ENCODE measurements at places on chromosomes 12 and 14.

- no peak for DNase-seq
These were observed 21.3 kb downstream of the SPX start for GRCh38 chr12:21547437-21547836.

DNA sequence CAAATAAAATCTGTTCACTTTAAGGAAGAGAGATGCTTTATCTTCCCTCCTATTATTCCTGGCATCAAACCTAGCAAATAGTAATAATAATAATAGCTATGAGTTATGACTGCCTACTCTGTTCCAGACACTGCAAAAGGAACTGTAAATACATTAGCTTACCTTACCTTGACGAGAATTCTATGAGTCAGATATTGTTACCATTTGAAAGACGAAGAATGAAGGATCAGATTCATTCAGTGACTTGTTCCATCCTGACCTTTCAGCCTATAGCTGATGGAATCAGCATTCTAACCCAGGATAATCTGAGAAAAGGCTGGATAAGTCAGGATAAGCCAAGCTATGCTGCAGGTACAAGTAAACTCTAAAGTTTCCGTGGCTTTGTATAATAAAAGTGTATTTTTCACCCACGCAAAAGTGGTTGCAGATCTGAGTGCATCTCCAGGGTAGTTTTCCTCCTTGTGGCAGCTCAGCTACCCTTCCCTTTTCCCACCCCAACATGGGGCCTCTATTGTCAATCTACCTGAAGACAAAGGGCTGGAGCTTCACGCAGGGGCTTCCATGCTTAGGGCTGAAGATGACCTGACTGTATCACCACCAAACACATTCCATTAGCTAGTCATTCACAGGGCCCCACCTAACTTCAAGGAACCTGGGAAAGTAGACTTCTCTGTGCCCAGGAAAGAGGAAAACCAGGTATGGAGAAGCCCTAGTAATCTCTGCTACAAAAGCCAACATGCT lies 57.2 kb upstream of the CCND2 start:
- DNase-seq = no peak

DNA sequence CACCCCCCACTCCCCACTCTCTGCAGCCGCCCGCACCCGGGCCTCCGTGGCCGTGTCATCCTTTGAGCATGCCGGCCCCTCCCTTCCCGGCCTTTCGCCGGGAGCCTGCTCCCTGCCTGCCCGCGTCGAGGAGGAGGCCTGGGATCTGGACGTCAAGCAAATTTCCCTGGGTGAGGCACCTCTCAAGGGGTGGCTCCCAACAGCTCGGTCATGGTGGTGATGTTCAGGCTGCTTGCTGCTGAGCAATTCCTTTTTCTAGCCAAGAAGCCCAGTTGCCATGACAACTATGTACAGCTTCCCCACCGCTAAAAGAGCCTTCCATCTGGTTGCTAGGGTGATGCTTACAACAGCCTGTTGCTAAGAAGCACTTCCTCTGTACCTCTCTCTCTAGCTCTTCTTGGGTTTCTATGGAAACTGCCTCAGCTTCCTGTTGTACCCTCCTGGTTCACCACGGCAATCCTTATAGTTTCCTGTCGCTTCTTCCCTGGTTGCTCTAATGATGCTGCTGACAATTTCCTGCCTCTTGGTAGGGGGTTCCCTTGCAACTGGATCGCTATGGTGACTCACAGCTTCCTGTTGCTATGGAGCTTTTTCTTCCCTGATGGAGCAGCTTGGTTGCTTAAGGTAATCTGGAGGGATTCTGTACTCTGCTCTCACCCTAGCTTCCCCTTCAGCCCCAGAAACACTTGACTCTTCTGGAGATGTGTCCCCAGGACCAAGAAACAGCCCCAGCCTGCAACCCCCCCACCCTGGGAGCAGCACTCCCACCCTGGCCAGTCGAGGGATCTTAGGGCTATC lies 11.0 kb downstream of the ZNF219 start:
- DNase-seq = no peak

GRCh38 chr12:124532331-124532750 lies 35.1 kb downstream of the NCOR2 start:
- DNase-seq = no peak

DNA sequence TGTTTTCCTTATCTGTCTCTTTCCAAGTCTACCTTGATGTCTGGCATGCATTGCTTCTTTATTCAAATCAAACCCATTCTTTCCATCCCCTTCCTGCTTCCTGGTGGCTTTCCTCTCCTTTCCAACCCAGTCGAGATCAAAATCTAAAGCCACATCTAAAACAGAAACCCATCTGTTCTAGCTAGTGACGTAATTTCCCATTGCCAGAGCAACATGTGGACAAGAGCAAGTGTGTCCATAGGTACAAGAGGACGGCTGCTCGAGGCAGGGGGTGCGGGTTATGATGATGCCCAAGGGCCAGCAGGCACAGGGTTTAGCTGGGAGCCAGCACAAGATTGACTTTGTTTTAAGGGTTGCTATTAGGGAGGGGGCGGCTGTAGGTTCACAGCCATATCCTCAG lies 7.0 kb downstream of the KRT80 start:
- DNase-seq = no peak

DNA sequence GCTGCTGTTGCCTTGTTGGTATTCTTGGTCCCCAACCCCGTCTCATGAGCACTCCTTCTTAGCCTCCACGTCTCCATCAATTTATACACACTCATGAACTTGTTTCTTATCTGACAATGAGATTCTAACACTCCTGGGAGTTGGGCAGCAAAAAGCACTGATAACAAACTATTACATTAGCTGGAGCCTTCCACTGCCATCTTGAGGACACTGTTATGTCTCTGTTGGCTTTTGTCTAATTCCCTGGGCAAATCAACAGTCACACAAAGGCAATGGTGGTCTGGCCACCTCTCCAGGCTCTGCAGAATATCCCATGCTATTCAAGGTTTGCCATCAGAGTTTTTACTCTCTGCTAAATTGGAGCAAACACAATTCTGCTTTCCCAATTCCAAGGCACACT lies 117.8 kb upstream of the COCH start:
- no peak for DNase-seq

- DNase-seq = no peak
These were observed 309.8 kb upstream of the TMEM132C start for GRCh38 chr12:127957001-127957660.

DNA sequence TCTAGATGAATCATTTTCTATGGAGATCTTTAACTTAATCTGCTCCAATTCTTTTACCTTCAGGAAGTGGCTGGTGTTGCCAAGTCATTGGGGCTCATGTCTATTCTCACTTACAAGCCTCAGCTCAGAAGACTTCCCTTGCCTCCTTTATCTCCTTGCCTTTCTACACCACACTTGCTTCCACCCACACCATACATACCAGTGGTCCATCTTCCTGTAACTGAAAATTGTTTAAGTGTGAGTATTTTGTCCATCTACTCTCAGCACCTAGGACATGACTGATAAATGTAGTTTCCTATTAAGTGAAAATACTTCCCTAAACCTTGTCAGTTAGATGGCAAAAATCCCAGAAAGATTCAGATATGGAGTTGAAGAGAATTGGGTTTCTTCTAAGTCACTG lies 199.7 kb upstream of the CPNE8 start:
- DNase-seq = no peak

DNA sequence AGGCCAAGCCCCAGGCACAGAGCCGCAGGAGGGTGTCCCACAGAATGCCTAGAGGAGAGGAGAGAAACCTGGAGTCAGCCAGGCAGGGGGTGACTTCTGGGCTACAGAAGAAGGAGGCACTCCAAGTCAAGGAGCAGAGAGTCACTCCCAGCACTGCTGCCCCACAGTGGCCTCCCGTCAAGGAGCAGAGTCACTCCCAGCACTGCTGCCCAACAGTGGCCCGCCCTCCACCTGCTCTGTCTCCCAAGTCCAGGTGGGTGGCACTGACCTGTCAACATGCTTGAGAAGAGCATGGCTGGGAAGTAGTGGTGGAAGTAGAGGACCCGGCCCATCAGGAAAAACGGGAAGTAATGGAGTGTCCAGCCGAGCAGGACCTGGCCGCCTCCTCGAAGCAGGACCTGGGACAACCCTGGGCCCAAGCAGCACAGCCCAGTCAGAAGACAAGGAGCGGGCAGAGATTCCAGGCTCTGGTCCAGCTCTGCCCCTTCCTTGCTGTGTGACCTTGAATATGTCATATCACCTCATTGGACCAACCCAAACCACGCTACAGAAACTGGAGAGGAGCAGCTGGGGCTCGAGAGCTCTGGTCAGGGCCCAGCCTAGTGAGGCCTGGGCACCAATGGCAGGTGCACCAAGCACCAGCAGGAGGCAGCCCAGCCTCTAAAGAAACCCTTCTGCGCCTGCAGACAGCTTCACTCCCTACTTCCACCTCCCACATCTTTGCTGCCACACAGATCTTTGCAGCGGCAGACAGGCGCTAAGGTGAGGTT lies 7.6 kb upstream of the NGB start:
- DNase-seq = no peak

GRCh38 chr12:99024870-99025269 lies 379.8 kb downstream of the APAF1 start:
- no peak for DNase-seq

DNA sequence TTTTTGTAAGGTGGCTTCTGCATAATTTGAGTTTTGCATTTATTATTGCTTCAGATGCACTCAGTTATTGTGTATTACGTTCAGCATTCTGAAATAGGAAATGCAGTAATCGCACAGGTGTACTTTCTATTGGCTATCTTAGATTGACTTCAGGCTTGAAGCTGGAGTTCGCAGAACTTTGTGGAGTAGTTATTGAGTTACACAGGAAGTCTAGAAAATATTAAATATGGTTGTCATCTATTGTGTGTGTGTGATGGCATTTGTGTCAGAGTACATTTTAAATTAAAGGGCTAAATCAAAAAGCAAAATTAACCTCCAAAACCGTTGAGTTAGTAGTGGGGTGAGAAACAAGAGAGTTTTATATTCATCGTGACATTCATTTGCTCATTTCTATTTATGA lies 2.7 kb downstream of the ARID2 start:
- no peak for DNase-seq

GRCh38 chr12:93502802-93503623 lies 35.7 kb downstream of the MRPL42 start:
- no peak for DNase-seq

GRCh38 chr14:92449404-92450181 lies 64.0 kb upstream of the RIN3 start:
- no peak for DNase-seq

GRCh38 chr12:118144499-118144898 lies 8.6 kb downstream of the PEBP1 start:
- DNase-seq = no peak

GRCh38 chr12:44777044-44777443 lies 99.1 kb downstream of the NELL2 start:
- no peak for DNase-seq

DNA sequence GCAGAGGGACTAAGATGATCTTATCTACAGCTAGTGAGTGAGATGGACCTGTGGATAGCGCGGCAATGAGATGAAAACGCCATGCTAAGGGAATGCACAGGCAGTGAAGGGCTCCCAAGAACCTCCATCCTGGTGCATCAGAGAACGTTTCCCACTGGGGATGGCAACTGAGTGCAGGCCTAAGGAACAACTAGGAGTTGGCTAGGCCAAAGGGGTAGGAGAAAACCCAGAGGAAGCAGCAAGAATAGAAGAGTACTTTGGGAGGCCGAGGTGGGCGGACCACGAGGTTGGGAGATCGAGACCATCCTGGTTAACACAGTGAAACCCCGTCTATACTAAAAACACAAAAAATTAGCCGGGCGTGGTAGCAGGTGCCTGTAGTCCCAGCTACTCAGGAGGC lies 24.6 kb upstream of the BATF start:
- no peak for DNase-seq

- peak; percentile 87 for DNase-seq
These were observed 991 bp downstream of the FBXL14 start for GRCh38 chr12:1593174-1594005.

DNA sequence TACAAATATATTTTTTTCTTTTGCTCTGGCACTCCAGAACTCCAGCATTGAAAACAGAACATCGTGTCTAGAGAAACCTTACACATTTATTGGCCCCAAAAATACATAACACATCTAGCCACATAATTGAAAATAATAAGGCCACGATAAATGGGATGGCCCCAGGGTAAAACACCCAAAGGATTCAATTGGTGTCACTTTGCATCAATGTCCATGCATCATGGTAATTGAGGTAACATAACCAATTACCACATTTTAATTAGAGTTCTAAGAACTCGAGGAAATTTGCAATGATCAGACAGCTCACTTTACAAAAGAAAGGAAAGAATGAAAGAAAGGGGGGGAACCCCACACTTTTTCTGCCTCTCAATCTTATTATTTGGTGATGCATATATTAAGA lies 151.8 kb upstream of the NPAS3 start:
- no peak for DNase-seq

GRCh38 chr12:31325524-31325875 lies 450 bp downstream of the SINHCAF start:
- DNase-seq = no peak

DNA sequence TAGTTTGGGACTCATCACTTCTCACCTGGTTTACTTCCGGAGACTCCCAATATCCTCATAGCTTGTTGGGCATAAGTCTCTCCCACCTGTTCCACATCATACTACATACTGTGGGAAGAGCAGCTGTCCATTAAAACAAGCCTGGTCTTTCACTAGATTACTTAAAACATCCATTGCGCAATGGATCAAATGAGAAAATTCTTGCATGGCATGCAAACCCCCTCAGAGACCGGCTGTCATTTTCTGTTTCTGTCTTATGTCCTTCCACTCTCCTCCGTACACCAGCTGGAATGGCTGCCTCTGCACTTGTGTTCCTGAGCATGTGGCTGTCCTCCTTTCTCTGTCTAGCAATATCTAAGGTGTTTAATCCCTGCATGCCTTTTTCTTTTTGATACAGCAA lies 265.6 kb downstream of the TMEM117 start:
- DNase-seq = no peak

- no peak for DNase-seq
These were observed 55.0 kb upstream of the NELL2 start for GRCh38 chr12:44930972-44931600.

GRCh38 chr14:101476916-101477553 lies 84.3 kb upstream of the DIO3 start:
- peak; percentile 82 for DNase-seq

DNA sequence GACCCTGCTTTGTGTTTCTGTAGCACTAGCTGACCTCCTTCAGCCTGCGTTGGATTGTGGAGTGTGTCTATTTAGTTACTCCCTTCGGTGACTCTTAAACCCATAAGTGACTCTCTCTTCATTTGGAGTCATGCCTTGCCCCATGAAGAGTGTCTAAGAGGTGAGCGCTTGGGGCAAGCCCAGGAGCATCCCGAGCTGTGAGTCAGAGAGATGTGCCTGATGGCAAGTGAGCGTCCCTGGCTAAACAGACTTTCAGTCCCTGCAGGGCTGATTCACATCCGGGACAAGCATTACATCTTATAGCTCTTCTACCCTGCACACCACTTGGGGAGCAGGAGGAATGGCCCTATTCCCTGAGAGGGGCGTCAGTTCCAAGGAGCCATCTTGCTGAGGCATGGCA lies 24.3 kb upstream of the ATF1 start:
- no peak for DNase-seq
